ENCODE measurements at places on chromosomes 16 and 17.

GRCh38 chr17:71203953-71204352 lies 916.9 kb upstream of the SOX9 start:
- DNase-seq, result peak; percentile 43

DNA sequence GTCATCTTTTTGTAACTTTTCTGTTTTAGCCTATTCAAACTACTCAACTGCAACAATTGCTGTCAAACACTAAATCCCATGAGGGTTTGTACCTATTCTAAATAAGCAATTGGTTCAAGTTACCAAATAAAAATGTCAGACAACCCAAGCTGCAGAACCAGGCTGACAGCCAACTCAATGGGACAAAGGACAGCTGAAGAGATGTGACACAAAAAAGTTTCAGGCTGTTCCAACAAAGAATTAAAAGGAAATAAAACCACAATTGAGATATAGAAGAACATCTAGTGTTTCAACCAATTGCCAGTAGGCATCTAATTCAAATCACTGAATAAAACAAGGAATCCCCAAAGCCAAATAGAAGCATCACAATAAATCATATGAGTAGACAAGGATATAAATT lies 49.3 kb downstream of the GRB7 start:
- DNase-seq, result no peak

- no peak for DNase-seq
Observed at GRCh38 chr16:56298948-56299596, 107.8 kb downstream of the GNAO1 start.

- no peak for DNase-seq
Observed at GRCh38 chr17:1041746-1042145, 44.8 kb downstream of the TIMM22 start.

- DNase-seq, result no peak
Observed at GRCh38 chr16:29985271-29985811, 10.1 kb downstream of the HIRIP3 start.

- no peak for DNase-seq
Observed at GRCh38 chr16:21179983-21180365, 21.5 kb downstream of the LDAF1 start.

- DNase-seq, result no peak
Observed at GRCh38 chr16:14196011-14196410, 124.9 kb downstream of the MRTFB start.

DNA sequence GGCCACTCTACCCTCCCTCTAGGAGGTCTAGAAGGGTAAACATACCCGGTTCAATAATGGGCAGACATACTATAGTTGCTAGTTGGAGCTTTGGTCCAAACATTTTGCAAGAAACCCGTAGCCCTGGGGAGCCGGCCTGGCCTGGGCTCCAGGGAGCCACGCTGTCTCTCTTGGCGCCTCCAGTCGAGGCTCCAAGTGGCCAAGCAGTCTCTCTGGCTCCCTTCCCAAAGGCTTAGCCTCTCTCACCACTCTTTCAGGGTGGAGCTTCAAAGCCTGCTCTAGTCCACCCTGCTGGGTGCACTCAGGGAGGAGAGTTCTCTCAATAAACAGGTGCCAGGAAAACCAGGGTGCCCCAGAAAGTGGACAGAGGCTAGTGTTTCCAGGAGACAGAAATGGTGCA lies 32.2 kb downstream of the RCVRN start:
- no peak for DNase-seq

DNA sequence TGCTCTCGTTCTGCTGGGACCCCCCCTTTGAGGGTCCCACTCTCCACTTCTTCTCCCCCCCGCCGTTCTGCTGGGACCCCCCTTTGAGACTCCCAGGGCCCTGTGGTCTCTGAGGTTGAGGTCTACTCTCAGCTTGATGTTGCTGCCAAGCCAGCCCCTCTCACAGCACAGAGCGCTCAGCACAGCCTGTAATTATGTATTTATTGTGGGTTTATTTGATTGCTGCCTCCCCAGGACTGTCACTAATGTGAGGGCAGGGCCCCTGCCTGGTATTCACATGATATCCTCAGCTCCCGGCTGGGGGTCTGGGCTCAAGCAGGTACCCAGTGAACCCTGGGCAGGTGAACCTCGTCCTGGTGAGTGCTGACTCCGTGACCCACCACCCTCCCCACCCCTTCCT lies 35.4 kb downstream of the ACTG1 start:
- DNase-seq, result no peak
